ENCODE measurements at places on chromosomes 2 and 18. TPM values are rescaled to one million over a fixed set of nuclear protein-coding genes. Genes with fewer than 3 reads are reported as not detected.

SLC23A3 gene
- total RNA-seq = 2.4 TPM

ABCB11 gene
- under 0.01 TPM for total RNA-seq

PGAP1 gene
- 20.6 TPM for total RNA-seq

DNA sequence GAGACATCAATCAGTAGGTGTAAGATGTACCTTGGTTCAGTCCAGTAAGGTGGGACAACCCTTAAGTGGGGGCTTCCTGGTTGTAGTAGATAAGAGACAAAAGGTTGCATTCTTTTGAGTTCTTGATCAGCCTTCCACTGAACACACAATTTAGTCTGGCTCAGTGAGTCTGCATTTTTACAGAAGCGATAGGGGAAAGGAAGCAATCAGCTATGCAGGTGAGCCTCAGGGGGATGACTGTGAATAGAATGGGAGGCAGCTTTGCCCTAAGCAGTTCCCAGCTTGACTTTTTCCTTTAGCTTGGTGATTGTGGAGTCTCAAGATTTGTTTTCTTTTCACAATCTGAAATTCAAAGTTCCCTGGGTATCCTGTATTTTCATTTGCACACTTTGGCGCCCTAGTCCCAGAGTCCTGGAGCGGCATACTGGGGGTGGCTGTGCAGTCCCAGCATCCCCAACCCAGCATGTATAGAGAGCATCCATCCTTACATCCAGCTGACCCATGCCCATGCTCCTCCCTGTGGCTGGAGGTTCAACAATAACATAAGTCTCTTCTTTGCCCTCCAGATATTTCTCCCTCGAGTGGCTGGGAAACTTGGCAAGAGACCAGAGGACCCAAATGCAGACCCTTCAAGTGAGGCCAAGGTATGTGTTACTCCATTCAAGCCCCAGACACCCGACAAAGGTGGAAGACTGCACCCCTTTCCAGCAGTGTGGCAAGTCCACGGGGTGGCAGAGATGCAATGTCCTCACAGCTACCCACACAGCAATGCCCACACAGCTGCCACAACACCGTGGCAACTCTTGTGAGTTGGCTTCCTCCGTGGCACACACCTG, 20.1 kb upstream of the PRLH start:
- DNase-seq = no peak
- H3K4me3 ChIP-seq = no peak overlapping the region
- H3K27ac ChIP-seq = no peak overlapping the region
- H3K36me3 ChIP-seq = no peaks in the 10 kb centered on the region
- H3K4me1 ChIP-seq = peaks cover 1% of the 10 kb centered on the region

GRCh38 chr2:241103176-241103595, 1.1 kb upstream of the MTERF4 start:
- peak overlapping the region; percentile 94 for H3K4me3 ChIP-seq
- no peaks in the 10 kb centered on the region for H3K27me3 ChIP-seq
- H3K4me1 ChIP-seq = peaks cover 9% of the 10 kb centered on the region
- DNase-seq = no peak
- H3K36me3 ChIP-seq = no peaks in the 10 kb centered on the region

- no peak overlapping the region for H3K4me3 ChIP-seq
- H3K27me3 ChIP-seq = no peaks in the 10 kb centered on the region
- no peak for DNase-seq
- no peaks in the 10 kb centered on the region for H3K4me1 ChIP-seq
- H3K27ac ChIP-seq = no peak overlapping the region
- no peaks in the 10 kb centered on the region for H3K36me3 ChIP-seq
Measured at GRCh38 chr2:170455617-170456426, 259.3 kb upstream of the SP5 start.

DNA sequence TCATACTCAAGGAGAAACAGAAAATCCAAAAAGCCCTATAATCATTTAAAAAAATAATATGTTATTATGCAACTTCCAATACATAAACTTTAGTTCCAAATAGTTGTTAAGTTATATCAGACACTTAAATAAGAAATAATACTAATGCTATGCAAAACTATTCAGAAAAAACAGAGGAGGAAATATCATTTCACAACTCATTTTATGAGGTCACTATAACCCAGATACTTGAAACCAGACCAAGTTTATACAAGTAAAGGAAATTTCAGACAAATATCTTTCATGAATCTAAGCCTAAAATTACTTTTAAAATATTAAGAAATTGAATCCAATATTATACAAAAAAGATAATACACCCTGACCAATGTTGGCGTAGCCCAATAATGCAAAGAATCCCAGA, 260.8 kb downstream of the CD226 start:
- H3K27me3 ChIP-seq = no peaks in the 10 kb centered on the region
- no peak for DNase-seq
- no peak overlapping the region for H3K4me3 ChIP-seq
- no peaks in the 10 kb centered on the region for H3K36me3 ChIP-seq
- no peak overlapping the region for H3K27ac ChIP-seq
- H3K4me1 ChIP-seq = no peaks in the 10 kb centered on the region

DNA sequence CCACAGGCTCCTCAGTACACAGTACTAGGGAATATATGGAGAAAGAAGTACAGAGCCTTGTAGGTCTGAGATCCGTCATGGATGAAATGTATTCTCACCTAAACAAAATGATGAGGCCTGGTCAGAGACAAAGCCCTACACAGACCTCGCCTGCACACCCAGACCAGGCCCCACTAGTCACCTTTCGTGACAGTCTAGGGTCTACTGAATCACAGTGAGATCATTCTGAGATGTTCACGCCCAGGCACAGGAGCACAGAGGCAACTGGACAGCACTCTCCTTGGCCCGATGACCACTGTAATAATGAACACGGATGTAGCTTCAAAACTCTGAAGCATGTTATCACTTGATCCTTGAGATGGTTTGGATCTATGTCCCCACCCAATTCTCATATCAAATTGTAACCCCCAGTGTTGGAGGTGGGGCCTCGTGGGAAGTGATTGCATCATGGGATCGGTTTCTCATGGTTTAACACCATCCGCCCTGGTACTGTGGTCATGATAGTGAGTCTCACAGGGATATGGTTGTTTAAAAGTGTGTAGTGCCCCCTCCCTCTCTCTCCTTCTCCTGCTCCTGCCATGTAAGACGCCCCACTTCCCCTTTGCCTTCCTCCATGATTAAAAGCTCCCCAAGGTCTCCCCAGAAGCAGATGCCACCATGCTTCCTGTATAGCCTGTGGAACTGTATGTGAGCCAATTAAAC, 15.1 kb downstream of the DOCK10 start:
- no peak overlapping the region for H3K27ac ChIP-seq
- no peak for DNase-seq
- no peaks in the 10 kb centered on the region for H3K36me3 ChIP-seq
- peaks cover 10% of the 10 kb centered on the region for H3K4me1 ChIP-seq

- DNase-seq = no peak
- no peaks in the 10 kb centered on the region for H3K4me1 ChIP-seq
- no peaks in the 10 kb centered on the region for H3K27me3 ChIP-seq
- H3K4me3 ChIP-seq = no peak overlapping the region
Measured at GRCh38 chr2:86634352-86634751, 10.7 kb upstream of the RNF103 start.

GRCh38 chr18:8546677-8547076, 62.6 kb upstream of the RAB12 start:
- no peaks in the 10 kb centered on the region for H3K27me3 ChIP-seq
- no peak overlapping the region for H3K4me3 ChIP-seq
- DNase-seq = no peak
- H3K36me3 ChIP-seq = no peaks in the 10 kb centered on the region
- H3K4me1 ChIP-seq = no peaks in the 10 kb centered on the region
- no peak overlapping the region for H3K27ac ChIP-seq

Data from ovary (tissue), 10 donors.